ENCODE measurements at places on chromosomes 7 and 10. TPM values are rescaled to one million over a fixed set of nuclear protein-coding genes. Genes with fewer than 3 reads are reported as not detected.

DNA sequence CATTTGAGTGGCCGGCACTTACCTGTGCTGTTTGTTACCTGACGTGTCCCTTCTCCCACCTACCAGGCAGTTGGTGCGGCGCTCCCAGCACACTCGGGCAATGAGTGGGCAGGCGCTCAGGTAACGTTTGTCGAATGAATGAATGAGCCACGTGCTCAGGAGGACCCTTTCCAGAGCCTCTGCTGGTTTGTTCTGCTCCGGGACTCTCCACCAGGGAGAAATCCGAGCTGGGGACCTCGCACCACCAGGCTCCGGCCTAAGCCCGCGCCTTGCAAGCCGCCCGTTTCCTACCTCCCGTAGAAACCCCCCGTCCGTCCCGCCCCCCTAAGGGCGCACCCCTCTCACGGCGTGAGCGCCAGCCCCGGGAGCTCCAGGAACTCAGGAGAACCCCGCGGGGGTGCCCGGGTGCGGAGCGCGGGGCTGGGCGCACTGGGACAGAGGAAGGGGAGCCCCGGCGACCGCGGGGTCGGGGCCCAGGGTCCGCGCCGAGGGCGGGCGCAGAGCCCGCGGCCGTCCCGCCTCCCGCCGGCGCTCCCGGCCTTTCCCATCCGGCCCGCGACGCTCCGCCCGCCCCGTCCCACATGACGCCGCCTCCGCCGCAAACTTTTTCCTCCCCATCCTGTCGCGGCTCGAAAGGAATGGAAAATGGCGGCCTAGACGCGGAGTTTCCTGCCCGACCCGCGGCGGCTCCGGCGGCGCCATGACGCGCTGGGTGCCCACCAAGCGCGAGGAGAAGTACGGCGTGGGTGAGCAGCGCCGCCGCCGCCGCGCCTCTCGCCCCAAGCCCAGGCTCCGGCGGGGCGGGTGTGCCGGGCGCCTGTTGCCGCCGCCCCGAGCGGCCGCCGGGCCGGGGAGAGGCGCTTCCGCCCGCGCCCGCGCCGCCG lies at the start of gene DOCK1:
DOCK1 (plus strand) TSS at position 611 of the 884 bp plus-strand sequence; CDS start at position 701, 90 bp downstream.
- H3K36me3 ChIP-seq = no peaks in the 10 kb centered on the region
- H3K27ac ChIP-seq = no peak within 1 kb of the TSS

The ASB4 gene
- total RNA-seq = not detected

The SMKR1 gene
- 8.9 TPM for total RNA-seq

The KCNMA1 gene
- total RNA-seq = 0.68 TPM

The ACSM6 gene
- total RNA-seq = not detected

Measured in PC-9 (cell line).